ENCODE measurements at places on chromosomes 13 and 19.

GRCh38 chr19:43847884-43848283 is 20.8 kb downstream of the ZNF283 start:
- no peak for DNase-seq

DNA sequence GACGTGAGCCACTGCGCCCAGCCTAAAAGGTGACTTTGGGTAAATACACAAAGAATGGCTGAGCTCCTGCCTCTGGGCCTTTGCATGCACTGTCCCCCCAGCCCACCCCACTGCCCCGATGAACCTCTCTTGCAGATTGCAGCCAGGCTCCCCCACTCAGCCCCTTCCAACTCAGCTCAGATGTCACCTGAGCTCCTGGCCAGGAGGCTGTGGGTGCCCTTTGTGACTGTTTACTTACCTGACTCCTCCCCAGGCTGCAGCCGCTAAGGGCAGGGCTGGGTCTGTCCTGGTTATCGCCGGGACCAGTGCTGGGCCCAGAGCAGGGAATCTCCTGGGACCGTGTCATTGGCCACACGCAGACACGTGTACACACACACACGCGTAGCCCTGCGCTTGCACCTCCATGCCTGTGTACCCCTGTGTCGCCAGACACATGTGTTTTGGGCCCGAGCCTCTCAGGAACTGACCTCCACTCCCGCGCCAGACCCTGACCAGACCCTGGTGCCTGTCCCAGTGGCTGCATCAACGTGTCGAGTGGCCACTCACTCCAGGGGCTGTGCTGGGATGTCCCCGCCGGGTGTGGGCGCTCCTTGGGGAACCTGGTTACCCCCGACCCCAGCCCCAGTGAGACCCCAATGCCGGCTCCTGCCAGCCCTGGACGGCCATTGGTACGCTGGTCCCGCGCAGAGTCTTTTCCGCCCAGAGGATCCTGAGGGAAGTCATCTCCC is 18.7 kb downstream of the EFNA2 start:
- DNase-seq = no peak

DNA sequence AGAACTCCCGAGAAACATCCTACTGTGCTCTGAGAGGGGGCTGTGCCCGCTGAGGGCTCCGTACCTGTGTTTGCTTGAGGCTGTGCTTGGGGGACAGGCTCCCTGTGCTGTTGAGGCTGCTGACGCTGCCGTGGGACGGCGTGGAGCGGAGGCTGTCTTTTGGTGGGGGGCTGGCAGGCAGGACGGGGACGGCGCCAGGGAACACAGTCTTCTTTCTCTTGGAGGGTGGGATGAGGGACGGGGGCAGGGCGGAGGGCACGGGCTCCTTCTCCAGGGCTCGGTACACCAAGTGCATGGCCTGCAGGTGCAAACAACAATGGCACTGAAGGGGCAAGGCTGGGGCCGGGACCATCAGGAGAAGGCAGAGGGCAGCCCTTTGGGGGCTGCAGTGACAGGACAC is 46.8 kb downstream of the EPS15L1 start:
- DNase-seq = no peak

- no peak for DNase-seq
These were observed 717.9 kb downstream of the DIAPH3 start for GRCh38 chr13:59445812-59446211.

DNA sequence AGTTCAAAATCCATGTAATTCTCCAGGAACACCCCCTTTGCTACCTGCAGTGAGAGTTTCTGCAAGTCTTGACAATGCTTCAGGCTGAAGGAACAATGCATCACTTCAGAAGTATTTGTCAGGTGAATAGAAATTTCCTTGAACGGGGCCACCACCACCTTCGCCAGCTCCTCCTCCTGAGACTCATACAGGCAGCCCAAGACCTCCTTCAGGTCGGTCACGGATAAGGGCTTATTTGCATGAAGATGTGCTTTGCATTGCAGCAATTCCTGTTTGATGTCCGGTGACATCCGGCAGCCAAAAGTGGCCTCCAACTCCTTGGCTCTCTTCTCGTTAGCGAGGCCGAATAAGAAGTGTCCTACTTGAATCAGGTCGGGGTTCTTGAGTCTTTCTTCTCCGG is 8.4 kb downstream of the NLRP7 start:
- DNase-seq = no peak

- no peak for DNase-seq
These were observed 45.3 kb downstream of the UFM1 start for GRCh38 chr13:38394777-38395496.

GRCh38 chr19:48632692-48633147 is 4.5 kb downstream of the DBP start:
- no peak for DNase-seq

DNA sequence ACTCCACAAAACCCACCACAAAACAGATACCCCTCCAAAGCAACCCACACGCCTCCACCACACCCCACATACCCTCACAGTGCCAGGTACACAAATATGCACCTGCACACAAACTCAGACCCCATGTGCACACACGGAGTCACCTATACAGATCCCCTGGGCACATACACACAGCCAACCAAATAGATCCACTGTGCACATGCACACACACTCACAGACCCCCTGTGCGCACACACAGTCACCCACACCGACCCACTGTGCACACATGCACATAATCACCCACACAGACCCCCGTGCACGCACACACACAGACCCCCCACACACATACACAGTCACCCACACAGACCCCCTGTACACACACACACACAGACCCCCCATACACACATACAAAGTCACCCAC is 107.8 kb downstream of the HSPH1 start:
- no peak for DNase-seq

DNA sequence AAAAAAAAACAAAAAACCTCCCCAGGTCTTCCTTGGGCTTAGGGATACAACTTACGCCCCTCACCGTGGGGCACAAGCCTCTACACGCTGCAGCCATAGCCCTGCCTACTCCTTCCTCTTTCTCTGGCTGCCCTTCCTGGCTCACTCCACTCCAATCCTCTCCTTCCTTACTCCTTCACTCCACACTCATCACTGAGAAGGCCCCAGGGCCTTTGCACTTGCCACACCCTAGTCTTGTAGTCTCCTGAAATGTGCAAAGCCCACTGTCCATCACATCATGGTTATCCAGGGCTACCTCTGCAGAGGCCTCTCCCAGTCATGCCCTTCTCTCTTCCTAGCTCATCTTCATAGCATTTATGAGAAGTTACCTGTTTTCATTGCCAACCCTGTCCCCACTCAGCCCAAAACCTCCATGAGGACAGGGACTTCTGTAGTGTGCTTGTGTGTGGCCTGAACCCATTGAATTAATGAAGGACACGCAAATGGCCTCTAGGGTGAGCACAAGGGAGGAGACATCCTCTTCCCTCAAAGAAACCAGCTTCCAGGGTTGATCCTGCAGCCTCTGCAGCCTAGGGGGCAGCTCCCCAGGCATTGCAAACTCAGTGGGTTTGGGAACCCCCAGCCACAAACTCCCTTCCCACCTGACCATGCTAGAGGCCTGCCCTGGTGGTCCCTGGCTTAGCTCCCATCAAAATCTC is 7.9 kb upstream of the HSH2D start:
- no peak for DNase-seq

DNA sequence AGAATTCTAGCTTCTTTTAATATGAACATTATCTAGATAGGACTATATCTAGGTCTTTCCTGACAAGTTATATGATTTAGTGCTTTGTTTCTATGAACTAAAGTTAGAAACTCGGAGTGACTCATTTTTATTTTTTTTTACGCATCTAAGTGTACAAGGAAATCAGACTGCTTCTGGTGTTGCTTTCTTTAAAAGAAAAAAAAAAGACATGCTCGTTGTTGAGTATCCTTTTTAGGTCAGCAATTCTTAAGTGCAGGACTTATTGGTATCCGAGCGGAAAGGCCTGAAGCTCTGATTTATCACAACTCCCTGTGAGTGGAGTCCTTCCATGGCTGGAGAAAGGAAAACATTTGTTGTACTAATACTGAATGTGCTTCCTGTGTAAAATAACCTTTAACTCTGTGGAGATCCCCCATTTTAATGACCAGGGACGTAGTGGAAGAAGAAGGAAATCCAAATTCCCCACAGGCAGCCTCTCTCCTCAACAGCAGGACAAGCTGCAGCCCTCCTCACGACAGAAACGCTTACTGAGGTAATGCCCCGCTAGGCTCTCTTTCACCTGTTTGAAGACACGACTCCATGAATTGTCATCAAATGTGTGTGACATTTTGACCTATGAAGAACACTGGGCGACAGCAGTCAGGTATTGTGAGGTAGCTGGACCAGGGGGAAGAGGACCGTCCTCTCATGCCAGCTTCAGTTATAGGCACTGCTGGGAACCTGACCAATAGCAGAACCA is 17.9 kb upstream of the POMP start:
- no peak for DNase-seq

DNA sequence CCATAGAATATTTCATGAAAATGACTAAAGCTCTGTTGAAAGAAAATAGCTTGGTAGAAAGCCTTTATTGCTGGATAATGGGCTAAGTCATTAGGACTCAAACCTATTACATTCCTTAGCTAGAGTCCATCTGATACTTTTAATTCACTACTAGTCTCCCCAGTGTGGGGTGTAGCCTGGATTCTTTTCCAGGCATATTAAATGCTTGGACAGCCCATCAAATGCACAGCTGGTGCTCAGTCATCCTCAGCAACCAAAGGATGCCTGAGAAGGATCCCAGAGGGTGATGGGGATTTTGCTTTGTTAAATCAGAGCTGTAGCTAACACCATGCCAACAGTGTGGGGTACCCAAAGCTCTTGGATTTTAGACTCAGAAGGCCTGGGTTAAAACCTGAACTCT is 153.5 kb downstream of the DLEU7 start:
- no peak for DNase-seq

- DNase-seq = no peak
These were observed 18.3 kb downstream of the KDM4B start for GRCh38 chr19:4987256-4987655.

DNA sequence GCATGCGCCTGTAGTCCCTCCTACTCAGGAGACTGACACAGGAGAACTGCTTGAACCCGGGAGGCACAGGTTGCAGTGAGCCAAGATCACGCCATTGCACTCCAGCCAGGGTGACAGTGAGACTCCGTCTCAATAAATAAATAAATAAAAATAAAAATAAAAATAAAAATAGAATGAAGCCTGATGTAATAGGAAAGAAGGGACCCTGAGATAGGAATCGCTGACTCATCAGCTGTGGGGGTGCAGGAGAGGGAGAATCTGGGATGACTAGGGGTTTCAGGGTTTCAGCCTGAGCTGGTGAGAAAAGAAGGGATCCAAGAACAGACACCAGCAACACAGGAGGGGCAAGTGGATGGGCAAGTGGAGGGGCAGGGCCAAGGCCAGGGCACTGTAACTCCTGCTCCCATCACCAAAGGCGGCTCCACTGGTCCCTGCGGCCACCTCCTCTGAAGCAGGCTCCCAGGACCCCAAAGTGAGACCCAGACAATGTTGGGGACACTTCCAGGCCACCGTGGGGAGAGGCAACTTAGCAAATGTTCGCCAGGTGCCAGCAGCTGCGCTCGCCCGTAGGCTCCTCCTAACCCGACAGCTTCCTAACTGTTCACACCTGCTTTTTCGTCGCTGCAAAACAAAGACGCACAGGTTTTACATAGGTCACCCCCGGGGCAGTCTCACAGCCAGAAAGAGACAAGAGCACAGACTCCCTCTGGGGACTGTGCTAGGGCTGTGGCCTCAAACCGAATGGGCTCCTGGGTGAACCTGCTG is 1.2 kb downstream of the HAUS8 start:
- no peak for DNase-seq

DNA sequence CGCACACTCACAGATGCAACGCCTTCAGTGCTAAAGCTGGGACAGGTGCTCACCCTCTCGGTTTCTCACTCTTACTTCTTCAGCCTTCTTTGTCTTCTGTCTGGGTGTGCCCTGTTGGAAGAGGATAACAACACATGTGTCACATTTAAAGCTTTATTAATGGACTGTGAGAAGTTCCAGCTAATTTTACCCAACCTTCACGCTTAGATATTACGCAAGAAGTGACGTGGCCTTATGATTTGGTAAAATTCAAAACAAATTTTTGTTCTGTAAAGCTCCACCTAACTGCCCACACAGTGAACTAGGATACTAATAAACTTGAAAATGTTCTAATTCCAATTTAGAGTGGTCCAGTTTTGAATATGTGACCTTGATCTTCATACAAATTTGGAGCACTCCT is 66.7 kb upstream of the LRCH1 start:
- no peak for DNase-seq

GRCh38 chr13:102680842-102681740 is 13.8 kb downstream of the METTL21C start:
- DNase-seq = no peak

GRCh38 chr19:32901504-32902161 is 32.1 kb upstream of the SLC7A9 start:
- DNase-seq = no peak

GRCh38 chr13:79512950-79513349 is 32.0 kb downstream of the NDFIP2 start:
- no peak for DNase-seq

- DNase-seq = no peak
These were observed 4.8 kb downstream of the ZBTB7A start for GRCh38 chr19:4061683-4062418.

DNA sequence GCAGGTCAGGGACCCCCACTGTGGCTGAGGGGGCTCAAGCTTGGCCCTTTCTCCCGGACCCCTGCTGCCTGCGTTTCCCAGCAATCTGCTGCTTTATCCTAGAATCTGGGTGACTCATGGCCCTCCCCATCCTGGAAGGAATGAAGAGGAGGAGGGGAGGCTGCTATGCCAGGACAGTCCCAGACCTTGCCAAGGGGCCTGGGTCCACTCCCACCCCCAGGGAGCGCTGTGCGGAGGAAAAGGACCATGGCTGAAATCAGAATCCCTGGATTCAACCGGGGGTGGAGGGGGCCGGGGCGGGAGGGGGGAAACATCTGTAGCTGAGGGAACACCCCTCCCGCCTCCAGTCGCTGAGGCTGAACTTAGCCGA is 20.5 kb downstream of the ZNF114 start:
- no peak for DNase-seq

GRCh38 chr19:33394006-33394722 is 20.7 kb downstream of the CEBPG start:
- no peak for DNase-seq

DNA sequence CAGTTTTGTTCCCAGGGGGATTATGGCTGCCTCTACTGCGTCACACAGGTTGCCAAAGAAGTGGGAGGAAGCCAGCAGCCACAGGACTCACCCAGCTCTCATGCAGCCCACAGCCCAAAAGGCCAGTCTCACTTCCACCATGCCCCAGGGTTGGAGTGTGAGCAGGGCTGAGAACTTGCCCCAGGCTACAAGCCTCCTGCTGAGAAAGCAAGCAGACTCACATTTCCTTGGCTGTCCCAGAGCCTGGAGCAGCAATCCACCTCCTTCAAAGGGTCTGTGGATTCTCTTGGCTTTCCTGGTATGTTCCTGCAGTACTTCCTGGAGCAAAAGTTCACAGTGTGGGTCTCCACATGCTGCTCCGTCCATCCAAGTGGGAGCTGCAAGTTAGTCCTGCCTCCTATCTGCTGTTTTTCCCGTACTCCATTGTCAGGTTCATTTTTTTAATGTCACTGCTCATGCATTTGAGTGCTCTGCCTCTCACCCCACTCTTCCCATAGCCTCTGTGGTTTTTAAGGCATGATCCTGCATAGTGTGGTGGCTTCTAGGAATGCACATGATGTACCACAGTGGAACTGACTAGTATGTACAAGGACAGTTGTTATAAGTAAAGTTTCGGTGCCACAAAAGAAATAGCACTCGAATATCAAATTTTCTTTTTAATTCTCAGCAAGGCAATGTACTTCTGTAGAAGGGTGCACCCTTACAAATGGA is 56.2 kb upstream of the ARHGEF7 start:
- DNase-seq = no peak

GRCh38 chr13:49936968-49937273 is 781 bp upstream of the SPRYD7 start:
- DNase-seq = no peak

All from left renal cortex interstitium (tissue), 4 donors.